ENCODE measurements at places on chromosomes 12 and 14.

DNA sequence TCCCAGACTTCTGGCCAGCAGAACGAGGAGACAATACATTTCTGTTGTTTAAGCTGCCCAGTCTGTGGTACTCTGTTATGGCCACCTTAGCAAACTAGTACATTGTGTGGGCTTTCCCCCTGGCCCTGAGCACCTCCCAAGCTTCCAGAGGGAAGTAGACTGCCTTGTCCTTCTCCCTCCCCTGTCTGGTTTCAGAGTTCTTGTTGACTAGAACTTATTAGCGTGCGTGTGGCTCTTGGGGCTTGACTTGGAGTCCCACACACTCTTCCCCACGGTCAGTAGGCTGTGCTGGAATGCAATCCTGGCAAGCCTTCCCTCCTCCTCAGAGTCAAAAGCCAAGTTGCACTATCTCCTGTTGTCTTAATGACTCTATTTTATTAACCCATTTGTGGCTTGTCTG lies 27.7 kb downstream of the FBLN5 start:
- DNase-seq: no peak

GRCh38 chr12:122838841-122839240 lies 3.6 kb downstream of the HIP1R start:
- DNase-seq: no peak

DNA sequence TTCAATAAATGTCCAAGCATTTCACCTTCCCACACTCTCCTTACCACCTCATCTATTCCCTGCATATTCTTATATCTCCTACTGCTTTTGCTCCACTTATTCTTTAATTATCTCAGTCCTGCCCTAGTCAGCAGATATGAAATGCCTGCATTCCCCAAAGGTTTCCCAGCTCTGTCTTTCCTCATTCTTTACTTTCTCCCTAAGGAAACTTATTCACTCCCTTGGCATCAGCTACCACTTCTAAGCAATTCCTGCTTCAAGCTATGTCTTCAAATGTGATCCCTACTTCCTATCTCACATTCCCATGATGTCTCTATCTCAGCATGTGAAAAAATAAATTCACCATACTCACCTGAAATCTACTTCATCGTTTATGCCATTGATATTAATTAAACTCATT lies 111.8 kb downstream of the CAPZA3 start:
- no peak for DNase-seq

DNA sequence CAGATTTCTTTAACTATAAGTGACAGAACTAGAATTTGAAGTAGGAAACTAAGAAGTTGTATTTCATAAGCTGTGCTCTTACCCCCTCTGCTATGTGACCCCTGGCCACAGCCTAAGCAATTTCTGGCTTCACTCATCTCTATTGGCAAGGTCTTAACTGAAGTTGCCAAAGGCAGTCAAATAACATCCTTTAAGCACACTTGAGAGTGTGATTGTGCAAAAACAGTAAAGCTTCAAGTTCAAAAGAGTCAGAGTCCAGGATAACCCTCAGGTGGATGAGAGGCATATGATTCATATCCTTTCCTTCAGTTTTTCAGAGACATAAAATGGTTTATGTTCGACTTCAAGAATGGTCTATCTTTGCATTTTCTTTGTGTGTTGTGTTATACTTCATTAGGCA lies 45.2 kb downstream of the GRIP1 start:
- peak; percentile 41 for DNase-seq

DNA sequence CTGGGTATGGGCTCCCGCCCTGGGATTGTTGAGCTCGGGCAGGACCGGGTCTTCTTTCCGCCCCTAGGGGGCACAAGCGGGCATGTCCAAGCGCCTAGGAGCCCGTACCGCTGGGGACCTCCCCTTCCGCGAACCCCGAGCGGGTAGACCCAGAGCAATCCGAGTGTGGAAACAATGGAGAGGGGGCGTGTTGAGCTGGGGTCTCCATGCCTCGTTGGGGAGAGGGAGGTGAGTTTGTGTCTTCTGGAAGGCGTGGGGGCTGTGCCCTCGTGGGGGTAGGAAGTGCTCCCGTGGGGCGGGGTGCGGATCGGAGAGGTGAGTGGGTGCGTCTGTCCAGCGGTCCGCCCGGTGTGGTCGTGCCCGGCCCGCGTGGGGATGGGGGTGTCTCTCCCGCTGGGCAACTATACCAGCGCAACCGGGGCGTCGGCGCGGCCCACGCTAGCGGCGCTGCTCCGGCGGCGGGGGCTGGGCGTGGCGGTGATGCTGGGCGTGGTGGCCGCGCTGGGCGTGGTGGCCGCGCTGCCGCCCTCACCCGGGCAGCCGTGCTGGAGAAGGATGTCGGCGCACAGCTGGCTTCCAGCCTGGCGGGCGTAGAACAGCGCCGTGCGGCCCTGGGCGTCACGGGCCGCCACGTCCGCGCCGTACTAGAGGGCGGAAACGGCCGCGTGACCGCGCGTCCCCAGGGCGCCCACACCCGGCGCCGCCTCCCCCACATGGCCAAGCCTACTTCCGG lies 12.2 kb downstream of the AGAP2 start:
- DNase-seq: peak; percentile 96

Measured in ACHN (cell line).